ENCODE measurements at places on chromosomes 1 and 21.
A peak's percentile ranks its signal among the peaks of the same experiment; 100 is the strongest.

- no peak for DNase-seq
Measured at GRCh38 chr1:227486559-227486958, 76.8 kb upstream of the ZNF678 start.

GRCh38 chr1:4652631-4653327 is 1.6 kb upstream of the AJAP1 start:
- peak; percentile 39 for DNase-seq

- no peak for DNase-seq
Measured at GRCh38 chr1:201090541-201090940, 21.7 kb downstream of the CACNA1S start.

- DNase-seq, result no peak
Measured at GRCh38 chr21:44063151-44063912, 43.9 kb upstream of the PWP2 start.

DNA sequence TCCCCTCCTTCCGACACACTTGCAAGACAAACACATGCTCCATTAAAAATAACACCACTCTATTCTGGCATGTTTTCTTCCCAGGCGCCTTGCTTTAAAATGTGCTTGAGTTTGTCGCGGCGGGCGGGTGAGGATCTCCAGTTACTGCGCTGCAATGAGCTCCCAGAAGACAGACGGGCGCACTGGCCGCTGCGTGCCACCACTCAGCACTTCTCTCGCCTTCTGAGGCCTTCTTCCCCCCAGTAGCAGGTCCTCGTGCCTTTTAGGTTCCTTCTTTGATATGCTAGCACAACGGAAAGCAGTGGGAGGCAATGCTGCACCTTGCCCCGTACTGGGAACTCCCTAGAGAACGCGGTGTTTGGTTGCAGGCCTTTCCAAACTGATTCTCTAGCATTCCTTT is 279.5 kb upstream of the NR5A2 start:
- no peak for DNase-seq

- DNase-seq, result no peak
Measured at GRCh38 chr1:201149400-201149799, 4.9 kb downstream of the TMEM9 start.

DNA sequence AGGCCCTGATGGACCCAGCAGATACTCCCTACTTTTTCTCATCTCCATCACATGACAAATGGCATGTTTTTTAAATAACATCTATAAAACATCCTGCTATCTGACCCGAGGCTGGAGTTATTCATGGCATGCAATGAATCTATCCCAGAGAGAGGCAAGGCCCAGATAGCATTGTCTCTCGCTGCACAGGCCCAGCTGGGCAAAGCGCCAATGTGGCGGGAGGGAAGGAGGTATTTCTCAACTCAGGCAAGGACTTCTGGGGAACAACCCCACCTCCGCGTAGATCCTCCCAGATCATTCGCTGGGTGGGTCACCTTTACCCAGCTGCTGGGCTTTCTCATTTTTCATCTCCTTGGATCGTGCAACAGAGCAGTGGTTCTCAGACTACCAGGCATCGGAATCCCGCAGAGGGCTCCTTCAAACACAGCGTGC is 59.8 kb downstream of the ERG start:
- peak; percentile 76 for DNase-seq

DNA sequence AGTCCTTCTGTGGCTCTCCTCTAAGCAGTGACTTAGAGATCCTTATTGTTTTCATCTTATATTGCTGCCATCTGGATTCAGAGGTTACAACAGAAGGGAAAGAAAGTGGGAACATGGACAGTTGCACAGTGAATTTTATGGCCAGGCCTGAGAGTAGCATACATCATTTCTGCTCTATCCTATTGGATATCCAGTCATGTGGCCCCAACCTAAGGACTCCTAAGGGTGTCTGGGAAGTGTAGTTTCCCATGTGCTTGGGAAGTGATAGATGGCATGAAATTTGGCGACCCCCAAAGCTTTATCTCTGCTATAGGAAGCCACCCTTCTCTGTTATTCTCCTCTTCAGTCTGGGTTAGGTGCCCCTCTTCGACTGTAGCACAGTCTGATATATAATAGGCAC is 51.9 kb downstream of the CDC7 start:
- DNase-seq, result no peak

DNA sequence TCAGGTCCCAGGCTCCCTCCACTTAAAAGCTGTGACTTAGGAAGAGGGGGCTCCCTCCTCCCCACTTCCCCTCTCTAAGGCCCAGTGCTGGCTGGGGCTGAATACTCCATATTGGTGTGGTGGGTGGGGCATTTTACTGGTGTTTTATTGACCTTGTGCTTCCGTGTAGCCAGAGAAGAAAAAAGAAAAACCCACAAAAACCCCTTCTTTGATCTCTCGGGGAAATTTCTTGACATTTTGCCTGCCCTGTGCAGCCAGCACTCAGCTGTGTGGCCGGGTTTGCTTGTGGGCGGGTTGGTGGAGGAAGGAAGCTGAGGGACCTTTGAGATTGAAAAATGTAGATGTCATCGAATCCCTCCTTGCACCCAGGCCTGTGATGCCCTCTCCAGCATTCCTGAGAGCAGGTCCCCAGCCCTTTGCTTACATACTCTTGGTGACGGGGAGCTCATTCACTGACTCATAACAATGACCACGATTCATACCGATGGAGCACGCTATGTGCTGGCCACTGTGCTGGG is 24.8 kb downstream of the TNFRSF8 start:
- no peak for DNase-seq

DNA sequence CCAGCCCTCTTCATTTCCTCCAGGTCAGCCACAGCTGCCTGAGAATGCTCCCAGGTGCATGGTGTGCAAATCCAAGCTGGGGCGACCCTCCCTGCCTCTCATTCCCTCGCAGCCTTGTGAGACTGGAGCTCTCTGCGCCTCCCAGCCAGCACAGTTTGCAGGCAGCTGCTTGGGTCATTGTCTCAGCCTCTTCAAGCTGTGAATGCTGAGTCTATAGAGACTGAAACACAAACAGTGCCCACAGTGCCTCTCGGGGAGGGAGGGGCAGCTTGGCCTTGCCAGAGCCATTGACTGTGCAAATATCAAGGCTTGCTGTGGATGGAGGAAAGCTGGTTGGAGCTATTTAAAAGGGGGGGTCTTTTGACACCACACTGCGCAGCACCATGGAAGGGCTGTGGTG is 10.6 kb downstream of the PLXNA2 start:
- DNase-seq, result no peak

- no peak for DNase-seq
Measured at GRCh38 chr1:238604357-238604756, 713.6 kb upstream of the ZP4 start.

GRCh38 chr1:104459886-104460285 is 710.2 kb downstream of the AMY1C start:
- DNase-seq, result peak; percentile 17

All from HL-60 (cell line).